ENCODE measurements at places on chromosomes 4 and X.

DNA sequence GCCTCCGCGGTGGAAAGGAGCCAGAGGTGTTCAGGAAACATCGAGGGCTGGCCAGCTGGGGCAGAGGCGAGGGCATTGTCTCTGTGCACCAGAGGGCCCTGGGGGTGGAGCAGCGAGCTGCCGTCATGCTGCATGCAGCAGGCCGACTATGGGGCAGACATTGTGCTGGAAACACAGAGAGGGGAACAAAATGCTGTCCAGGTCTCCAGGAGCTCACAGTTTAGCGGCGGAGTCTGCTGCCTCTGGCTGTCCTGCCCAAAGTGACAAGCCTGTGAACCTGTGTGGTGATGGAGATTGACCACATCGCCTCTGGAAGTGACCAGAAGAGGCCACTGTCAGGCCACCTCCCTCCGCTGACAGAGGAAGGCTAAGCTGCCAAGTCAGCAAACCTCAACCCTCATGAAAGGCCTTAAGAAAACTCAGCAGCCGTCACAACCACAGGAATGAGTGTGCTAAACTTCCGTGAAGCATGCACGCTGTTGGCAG is 20.1 kb upstream of the SASH3 start:
- peak; percentile 72 for DNase-seq

- no peak for DNase-seq
Observed at GRCh38 chr4:119579823-119580222, 48.8 kb downstream of the PDE5A start.

DNA sequence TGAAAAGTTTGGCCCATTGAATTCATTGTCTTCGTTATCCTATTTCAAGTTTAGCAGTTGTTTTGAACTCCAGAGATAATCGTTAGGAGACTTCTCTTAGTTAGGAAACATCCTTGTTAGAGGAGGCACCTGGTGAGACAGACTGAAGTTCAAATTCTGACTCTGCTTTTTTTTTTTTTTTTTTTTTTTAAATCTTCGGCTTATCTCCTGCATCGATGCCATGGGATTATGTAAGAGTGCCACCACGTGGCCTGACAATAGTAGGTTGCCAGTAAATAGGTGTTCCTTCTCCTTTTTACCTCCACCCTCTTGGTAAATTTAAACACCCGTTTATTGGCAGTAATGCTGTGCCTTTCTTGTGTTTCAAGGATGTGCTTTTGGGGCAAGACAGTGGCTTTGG is 149.3 kb downstream of the SOWAHB start:
- DNase-seq, result no peak

GRCh38 chr4:175351473-175351872 is 433.3 kb downstream of the ADAM29 start:
- DNase-seq, result no peak

DNA sequence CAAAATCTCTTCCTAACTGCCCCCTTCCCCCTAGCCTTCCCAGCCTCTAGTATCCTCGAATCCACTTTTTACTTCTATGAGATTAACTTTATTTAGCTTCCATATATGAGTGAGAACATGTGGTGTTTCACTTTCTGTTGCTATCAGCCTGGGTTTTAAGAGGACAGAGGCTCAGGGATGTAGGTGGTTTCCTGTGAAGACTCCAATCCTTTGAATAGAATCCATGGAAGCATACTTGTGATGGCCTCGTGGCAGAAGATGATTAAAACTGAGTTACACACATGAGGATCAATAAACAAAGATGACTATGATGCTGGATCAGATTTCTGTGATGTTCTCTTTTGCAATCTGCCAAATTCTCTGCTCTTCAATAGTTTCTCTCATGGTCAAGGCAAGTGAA is 29.8 kb downstream of the CD99L2 start:
- no peak for DNase-seq

DNA sequence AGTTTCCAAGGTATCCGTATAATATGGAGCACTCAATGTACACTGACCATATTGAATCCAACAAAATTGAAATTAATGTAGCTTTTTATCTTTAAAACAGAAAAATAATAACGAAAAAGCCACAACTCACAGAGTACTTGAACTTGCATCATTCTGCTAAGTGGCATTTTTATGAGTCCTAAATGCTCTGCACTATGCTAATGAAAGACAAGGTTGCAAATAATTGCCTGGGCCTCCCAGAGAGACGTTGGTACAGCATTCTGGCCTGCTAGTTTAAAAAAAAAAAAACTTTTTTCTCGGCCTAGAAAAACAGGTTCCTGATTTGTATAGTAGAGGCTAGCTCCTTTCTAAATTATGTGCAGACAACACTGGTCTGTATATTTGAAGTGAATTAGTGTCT is 4.3 kb upstream of the FAM9B start:
- no peak for DNase-seq

GRCh38 chr4:25320773-25321172 is 8.2 kb downstream of the ZCCHC4 start:
- DNase-seq, result no peak

DNA sequence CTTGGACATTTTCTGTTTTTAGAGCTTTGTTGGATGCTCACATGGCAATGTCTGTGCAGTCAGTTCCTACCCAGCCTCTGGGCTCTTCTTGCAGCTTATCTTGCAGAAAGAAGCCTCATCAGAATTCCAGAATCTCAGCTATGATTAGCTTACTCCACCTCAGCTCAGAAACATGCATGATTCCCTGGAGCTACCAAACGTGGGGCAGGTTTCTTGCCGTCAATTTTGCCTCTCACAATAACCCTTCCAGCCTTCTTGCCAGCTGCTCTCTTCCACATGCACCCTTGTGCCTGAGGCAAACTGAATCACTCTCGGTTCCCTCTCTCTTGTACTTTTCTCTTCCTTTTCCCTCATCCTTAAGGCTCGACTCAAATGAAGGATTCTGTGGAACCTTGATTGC is 141.4 kb downstream of the PTTG2 start:
- no peak for DNase-seq

- DNase-seq, result no peak
Observed at GRCh38 chrX:114162068-114162735, 421.7 kb upstream of the HTR2C start.

DNA sequence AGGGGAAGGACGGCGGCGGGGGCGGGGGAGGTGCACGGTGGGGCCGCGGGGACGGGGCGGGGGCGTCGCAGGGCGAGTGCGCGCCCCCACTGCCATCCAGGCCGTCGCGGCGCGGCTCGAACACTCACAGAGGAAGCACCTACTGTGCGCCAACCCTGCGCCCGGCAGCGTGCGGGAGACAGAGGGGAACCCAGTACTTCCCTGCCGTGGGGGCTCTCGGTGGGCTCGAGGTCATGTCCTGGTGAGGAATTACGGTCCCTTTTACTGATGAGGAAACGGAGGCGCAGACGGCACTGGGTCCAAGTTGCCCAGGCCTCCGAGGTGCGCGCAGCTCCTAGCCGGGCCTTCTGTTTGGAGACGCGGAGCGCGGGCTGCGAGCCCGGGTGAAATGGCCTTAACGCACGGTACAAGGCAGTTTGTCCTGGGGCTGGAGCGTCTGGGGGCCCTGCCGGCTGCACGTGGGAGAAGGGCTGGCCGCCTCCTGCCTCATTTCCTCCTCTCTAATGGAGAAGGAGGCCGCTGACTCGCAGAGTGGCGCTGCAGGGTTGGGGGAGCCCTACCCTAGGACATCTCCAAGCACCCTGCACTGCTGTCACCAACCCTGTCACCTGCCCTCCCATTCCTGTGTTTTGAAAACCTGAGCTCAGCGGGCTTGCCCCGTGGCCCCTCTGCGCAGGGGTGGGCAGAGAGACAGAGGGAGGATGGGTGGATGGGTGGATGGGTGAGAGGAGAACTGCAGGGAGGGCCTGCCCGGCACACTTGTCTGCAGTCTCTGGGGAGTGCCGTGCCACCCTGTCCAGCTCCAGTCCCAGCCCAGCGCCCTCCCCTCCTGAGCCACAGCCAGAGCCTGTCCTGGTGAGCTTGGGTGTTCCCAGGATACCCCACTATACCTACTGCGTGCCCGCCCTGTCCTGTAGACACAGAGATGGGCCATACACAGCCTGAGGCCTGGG is 106.0 kb downstream of the ADRA2C start:
- DNase-seq, result no peak

DNA sequence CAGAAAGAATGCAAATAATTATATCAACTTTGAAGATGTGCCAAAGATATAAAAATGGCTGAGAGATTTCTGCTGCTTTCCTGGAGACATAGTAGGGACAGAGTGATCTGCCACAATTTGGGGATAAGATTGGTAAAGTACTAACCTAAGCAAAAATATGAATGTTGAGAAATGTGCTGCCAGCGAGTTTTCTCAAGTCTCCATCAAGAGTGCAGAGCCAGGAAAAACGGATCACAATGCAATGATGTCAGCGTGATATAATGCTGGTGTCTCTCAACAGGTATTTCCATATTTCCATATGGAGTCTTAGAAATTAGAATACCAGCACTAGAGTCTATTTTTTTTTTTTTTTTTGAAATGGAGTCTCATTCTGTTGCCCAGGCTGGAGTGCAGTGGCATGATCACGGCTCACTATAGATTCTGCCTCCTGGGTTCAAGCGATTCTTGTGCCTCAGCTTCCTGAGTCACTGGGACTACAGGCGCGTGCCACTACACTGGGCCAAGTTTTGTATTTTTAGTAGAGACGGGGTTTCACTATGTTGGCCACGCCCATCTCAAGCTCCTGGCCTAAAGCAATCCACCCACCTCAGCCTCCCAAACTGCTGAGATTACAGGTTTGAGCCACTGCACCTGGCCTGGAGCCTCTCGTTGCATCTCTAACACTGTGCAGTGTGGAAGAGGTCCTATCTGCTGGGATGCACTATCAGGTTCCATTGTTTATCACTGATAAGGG is 893.5 kb downstream of the TRIML1 start:
- peak; percentile 34 for DNase-seq

DNA sequence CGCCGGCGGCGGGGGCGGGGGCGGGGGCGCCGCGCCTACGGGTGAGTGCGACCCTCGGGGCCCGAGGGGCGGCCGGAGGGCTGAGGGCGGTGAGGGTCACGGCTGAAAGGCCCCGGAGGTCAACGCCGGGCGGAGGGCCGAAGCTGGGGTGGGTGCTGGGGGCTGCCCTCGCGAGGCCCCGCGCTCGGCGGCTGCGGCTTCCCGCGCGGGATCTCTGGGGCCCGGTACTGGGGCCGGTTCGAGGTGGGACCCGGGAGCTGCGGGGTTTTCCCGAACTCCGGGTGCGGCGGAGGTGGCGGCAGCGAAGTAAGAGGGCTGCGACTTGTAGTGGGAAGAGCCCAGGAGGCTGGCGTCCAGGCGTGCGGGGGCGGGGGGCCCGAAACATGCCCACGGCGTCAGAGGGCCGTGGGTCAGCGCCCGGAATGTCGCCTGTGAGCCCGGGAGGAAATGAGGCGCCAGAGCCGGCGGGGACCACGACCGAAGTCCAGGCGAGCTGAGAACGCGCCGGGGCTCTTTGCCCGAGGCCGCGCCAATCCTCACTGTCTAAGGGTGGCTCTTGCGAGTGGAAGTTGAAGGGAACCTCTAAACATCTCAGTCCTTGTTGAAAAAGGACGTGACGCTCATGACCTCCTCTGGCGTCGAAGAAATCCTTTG is 407 bp downstream of the IL13RA1 start:
- peak; percentile 47 for DNase-seq

- DNase-seq, result peak; percentile 43
Observed at GRCh38 chrX:43656005-43656494, at the start of gene MAOA. TSS of gene MAOA (plus strand) at chrX:43656299. CDS start at chrX:43656342, 43 bp downstream.

GRCh38 chr4:3880615-3881120 is 114.5 kb downstream of the ADRA2C start:
- peak; percentile 79 for DNase-seq

DNA sequence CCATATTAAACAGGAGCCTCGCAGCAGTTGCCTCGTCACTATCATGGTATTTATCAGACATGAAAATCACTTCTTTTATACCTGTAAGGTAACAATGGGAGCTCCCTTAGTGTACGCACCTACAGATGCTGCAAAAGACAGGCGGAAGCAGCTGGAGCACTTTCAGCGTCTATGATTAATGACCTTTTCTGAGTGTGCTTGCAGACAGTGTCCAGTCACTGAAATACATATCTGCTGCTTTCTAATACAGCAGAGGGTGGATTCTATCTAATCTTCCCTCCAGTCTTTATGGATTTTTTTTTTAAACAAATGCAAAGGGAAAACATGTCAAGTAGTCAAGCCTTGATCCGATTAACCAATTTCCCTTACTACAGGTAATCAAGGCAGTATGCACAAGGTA is 24.1 kb downstream of the DCTD start:
- no peak for DNase-seq

DNA sequence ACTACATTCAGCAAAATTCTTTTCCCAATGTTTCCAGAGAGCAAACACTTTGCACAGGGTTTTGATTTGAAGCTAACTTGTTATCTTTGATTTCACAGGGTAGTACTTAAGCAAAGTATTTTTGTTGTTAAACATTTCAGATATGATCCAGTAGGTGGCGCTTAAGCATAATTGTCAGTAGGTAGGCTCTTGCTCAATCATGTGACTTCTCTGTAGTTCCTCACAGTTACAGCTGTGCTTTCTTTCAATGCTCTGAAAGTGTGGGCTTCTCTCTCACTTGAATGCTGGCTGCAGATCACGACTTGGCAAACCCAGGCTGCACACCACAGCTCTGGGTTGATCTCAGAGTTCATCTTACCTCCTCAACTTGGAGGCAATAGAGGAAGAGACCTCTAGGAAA is 1016.5 kb downstream of the SH3BGRL start:
- no peak for DNase-seq

GRCh38 chr4:169249214-169249973 is 21.4 kb downstream of the SH3RF1 start:
- DNase-seq, result no peak

DNA sequence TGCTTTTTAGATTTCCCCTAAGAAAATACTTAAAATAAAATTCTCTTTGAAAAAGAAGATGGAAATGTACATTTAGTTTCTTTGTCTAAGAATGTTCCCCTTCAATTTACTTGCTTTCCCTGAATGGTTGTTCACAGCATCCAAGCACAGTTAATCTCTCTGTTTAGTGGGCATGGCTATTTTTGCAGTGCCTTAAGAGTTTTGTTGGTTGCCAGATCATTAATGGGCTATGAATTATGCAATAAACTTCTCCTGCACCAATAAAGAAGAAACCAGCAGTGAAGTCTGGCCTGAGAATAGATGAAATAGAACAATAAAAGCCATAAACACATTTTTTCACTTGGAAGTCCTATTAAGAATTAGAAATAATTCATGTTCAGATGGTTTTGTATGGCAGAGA is 980.4 kb upstream of the IGFBP7 start:
- DNase-seq, result no peak

- DNase-seq, result no peak
Observed at GRCh38 chr4:185151296-185151695, 8.2 kb downstream of the SLC25A4 start.

- peak; percentile 73 for DNase-seq
Observed at GRCh38 chr4:81030061-81030980, at the start of gene BMP3. TSS of gene BMP3 (plus strand) at chr4:81030708. CDS start at chr4:81031285, 577 bp downstream.

GRCh38 chr4:185669288-185669687 is 134.0 kb upstream of the PDLIM3 start:
- no peak for DNase-seq

GRCh38 chr4:3471886-3472285 is 8.8 kb downstream of the DOK7 start:
- no peak for DNase-seq

GRCh38 chrX:132710656-132711155 is 221.9 kb upstream of the MBNL3 start:
- DNase-seq, result no peak

DNA sequence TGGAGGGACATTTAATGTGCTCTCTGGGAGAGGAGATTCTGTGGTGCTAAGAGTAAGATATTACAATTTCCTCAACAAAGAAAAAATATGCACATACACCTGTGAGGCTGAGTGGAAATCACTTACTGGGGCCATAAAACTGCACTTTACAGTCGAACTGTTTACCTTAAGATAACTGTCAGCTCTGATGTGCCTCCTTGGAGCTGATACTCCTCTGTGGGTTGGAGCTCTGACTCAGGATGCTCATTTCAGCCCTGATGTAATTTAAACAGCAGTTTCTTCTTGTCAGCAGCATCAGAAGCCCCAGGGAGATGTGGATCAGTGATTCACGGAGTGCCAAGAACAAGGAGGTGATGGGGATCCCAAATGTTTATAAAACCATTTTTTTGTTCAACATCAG is 241.9 kb upstream of the SFRP2 start:
- no peak for DNase-seq

Data from femur (tissue), 1 donor.